ENCODE measurements at places on chromosomes 7 and 10.

GRCh38 chr7:77904252-77904651 lies 105.7 kb downstream of the PHTF2 start:
- peak; percentile 11 for DNase-seq

DNA sequence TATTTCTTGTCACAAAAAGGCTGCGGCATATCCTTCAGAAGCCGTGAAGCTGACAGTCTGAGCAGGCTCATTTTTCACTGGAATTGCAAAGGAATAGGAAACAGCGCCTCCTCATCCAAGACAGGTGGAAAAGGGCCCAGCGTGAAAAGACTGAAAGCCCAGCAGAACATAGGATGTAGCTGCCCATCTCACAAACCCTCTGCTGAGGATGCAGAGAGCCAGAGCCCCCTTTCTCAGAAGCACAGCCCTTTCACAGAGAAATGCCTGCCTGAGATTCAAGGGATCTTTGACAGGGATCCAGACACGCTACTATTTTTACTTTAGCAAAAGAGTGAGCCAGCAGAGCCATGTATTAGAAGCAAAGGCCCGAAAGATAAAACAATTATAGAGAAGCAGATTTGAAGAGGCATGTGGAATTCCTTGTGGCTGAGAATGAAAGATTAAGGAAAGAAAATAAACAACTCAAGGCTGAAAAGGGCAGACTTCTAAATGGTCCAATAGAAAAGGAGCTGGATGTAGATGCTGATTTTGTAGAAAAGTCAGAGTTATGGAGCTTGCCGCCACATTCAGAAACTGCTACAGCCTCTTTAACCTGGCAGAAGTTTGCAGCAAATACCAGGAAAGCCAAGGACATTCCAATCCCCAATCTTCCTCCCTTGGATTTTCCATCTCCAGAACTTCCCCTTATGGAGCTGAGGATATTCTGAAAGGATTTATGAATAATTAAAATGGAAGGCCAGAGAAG lies 36.9 kb downstream of the GDI2 start:
- DNase-seq, result no peak

DNA sequence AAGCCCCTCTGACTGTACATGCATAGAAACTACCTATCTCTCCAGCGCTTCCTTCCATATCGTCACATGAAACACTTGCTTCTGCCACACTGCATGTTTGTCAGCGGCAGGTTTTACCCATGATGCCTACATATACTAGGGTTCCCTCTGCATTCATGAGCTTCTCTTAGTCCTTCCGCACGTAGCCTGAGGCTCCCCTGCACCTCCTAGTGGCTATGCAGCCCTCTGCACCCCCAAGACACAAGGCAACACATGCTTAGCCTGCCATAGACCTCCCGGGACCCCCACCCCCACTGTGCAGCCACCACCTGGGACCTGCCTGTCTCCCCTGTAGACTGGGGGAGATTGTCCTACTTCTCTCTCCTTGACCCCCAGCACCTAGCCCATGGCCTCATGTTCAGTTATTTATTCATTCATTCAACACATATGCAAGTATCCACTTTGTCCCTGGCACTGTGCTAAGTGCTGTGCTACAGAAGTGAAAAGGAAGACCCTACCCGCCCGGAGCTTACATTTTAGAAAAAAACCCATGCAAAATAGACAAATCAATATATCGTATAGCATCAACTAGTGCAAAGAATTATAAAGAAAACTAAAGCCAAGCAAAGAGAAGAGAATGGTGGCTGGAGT lies 23.5 kb downstream of the TMEM273 start:
- peak; percentile 41 for DNase-seq

DNA sequence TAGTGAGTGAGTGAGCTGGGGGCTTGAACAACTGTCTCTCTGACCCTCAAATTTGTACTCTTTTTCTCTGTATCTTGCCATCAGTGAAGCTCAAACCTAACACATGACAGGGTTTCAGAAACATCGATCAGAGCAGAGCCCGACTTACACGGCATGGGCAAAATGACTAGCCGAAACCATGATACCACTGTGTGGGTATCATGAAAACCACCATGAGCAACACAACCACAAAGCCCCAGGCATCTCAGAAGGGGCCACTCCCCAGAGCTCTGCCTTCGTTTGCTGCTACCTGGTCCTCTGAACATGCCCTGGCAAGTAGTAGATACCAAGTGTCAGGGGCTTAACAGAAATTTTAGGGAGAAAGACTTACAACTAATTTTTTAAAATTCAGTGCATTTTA lies 308.5 kb downstream of the WDR11 start:
- no peak for DNase-seq

- peak; percentile 58 for DNase-seq
These were observed 131.9 kb downstream of the SRPK2 start for GRCh38 chr7:105256761-105257231.

GRCh38 chr7:151658778-151659177 lies 139.1 kb upstream of the RHEB start:
- peak; percentile 31 for DNase-seq

DNA sequence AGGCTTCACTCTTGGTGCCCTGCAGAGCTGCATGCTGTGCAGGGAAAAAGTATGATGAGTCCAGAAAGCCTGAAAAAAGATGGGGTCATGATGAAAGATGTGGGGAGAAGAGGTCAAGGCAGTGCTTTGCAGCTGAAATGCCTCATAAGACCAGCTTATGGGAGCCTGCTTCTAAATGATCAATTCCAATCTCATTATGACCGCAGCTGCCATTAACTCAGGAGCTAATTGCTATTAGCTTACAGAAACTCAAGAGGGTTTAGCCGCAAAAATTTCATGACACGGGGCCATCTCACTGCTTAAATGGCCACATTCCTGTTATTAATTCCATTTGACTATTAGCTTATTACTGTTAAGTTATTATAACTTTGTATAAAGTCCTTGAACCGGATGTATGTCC lies 502.9 kb upstream of the ZMIZ1 start:
- peak; percentile 57 for DNase-seq

DNA sequence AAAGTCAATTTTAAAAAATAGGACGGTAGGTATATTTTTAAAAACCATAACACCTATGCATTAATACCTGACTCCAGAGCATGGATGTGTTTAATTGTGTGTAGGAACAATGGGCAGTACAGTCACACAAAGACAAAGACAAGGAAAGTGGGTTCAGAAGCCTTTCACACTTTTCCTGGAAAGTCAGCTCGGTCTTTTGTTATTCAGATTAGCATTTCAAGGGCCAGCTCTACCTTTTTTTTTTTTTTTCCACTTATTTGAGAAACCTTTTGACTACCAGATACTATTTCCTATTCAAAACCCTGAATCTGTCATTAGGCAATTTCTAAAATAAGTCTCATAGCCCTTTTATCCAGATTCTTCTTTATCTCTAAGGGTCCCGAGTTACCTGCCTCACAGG lies 401.9 kb downstream of the PARD3 start:
- DNase-seq, result no peak

GRCh38 chr7:29224726-29225125 lies 30.2 kb downstream of the CHN2 start:
- no peak for DNase-seq

DNA sequence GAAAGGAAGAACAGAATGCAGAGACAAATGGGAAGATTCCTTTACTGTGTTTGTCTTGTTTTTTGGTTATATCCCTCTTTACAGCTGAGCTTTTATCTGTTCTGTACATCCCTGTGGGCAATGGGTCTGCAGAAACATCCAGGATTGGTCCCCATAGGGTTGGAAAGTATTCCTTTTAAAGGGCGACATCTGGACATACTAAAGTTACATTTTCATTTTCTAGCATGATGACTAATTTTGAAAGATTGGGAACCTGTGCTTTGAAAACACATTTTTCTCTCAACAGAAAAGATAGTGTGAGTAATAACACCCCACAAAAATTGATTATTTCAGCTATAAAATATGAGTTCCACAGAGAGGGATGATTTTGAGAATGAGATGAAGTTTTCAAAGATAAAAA lies 435.8 kb downstream of the GPAM start:
- peak; percentile 35 for DNase-seq

DNA sequence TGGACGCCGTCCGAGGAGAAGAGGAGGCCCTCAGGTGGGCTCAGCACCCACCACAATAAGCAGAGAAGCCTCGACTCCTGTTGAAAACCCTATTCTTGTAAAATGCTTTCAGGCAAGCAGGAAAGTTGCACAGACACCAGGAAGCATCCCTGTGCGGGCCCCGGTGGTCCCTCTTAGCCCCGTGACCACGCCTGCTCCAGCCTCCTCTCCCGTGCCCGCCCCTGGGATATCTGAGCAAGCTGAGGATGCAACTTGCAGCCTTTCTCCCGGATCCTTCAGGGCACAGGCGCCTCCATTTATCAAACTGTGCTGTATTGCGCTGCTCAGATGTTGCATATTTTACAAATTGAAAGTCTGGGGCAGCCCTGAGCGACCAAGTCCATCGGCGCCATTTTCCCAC lies 72.7 kb downstream of the CFAP46 start:
- no peak for DNase-seq

- DNase-seq, result no peak
These were observed 590.4 kb upstream of the PFKP start for GRCh38 chr10:2476812-2477553.

DNA sequence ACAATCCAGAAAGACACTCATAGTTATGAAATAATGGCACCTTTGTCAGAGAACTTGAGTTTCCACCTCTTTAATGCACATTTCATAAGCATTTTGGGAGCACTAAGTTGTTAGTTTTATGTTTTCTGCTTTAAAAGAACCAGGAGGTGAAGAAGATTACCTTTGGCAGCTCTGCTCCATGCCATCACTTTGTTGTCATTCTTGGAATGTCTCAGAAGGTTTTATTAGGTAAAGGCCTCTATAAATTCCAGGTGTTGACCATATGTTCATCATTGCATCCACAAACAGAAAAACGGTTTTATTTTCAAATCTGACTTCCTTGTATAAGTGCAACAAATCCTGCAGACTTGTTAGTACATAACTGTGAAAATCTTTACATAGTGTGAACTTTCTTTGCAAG lies 424.8 kb downstream of the MDFIC start:
- peak; percentile 46 for DNase-seq

DNA sequence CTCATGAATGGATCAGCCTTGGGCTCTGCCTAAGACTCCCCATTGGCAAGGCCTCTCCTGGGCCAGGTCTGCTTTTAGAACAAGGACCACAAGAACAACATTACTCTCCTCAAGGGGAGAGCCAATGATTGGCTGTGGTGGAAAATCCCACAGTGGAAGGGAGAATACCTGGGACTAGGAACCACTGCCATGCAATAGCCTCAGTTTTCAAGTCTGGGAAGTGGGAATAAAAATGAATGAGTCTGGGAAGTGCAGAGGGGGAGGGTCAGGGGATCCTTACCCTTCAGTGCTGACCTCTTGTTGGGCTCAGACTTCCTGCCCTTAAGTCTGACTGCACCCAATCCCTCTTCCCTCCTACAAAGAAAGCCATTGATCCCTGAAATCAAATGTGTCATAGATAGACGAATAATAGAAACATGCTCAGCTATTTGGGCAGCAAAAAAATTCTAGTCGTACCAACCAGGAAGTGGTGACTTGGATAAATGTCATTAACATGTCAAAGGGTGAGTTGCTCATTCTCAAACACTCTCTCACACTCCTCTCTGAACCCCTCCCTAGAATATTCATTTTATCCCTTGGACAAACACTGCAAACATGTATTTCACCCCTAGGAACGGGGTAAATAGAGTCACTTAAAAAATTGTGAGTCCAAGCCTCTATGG lies 123.6 kb downstream of the SH3PXD2A start:
- no peak for DNase-seq

DNA sequence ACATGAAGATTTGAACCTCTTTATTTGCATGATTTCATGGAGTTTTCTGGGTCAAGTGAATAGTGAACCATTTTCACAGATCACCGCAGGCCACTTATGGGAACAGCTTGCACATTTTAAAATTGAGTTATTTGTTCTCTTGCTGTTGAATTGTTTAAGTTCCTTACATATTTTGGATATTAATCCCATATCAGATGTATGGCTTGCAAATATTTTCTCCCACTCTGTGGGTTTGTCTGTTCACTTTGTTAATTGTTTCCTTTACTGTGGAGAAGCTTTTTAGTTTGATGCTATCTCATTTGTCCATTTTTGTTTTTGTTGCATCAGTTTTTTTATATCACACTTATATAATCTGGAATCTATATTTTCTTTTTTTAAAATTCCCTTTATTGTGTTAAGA lies 14.1 kb upstream of the ZC3HAV1L start:
- peak; percentile 37 for DNase-seq

DNA sequence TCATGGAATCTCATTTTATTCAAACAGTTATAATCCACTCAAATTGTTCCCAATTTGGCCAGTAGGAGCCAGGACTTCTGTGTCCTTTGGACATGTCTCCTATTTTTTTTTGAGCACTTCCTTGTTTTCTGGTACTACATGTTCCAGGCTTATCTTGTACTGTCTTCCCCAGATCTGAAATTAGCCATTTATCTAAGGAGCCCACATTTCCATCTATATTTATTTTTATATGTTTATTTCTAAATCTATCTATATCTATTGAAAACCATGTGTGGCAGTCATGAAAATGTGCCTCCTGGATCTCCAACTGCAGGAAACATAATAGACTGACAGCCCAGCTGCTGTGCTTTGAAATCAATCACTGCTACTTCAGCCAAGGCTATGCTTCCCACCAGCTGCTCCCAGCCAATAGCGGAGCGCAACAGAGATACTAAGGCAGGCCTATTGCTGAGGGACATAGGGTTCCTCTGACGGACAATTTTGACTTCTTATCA lies 147.1 kb downstream of the LRRC4 start:
- DNase-seq, result no peak

GRCh38 chr10:122571892-122572291 lies 11.3 kb downstream of the DMBT1 start:
- DNase-seq, result no peak

All from AG10803 (cell line).